ENCODE measurements at places on chromosomes 6 and 20. TPM values are rescaled to one million over a fixed set of nuclear protein-coding genes. Genes with fewer than 3 reads are reported as not detected.
A peak's percentile ranks its signal among the peaks of the same experiment; 100 is the strongest.

DNA sequence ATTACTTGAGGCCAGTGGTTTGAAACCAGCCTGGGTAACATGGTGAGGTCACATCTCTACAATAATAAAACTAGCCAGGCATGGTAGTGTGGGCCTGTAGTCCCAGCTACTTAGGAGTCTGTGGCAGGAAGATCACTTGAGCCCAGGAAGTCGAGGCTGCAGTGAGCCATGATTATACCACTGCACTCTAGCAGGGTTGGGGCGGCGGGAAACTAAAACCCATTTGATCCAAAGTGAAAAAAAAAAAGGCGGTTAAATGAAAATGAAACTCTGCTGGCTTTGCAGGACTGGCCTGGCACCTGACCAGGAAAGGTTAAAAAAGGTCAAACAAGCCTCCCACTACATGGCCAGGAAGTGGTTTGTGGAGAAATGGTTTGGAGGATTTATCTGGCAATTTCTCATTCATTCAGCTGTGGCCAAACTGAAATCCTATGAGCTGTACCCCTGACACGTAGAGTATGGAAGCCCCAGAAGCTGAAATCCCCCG is 36.6 kb downstream of the MTRES1 start:
- H3K27me3 ChIP-seq, result no peaks in the 10 kb centered on the region
- H3K27ac ChIP-seq, result no peak overlapping the region
- no peak for DNase-seq
- no peaks in the 10 kb centered on the region for H3K4me1 ChIP-seq

DNA sequence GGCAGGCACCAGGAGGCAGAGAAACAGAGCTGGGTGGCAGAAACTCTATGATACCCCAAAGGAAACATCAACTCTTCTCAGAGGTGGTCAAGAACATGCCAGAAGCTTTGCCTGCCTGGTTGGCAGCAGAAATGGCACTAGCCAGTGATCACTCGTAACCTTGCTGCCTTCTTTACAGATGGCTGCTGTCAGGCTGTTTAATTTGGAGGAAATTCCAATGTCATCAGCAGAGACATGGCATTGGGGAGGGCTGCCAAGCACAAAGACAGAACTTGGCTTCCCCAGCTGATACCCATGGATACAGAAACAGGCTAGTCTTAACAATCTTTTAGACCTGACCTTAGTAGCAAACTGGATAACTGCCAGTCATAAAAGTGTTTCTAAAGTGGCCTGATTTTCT is 153.6 kb downstream of the GMPR start:
- no peaks in the 10 kb centered on the region for H3K4me1 ChIP-seq
- no peaks in the 10 kb centered on the region for H3K27me3 ChIP-seq
- no peak overlapping the region for H3K4me3 ChIP-seq
- H3K27ac ChIP-seq, result no peak overlapping the region
- no peaks in the 10 kb centered on the region for H3K36me3 ChIP-seq

- H3K4me3 ChIP-seq, result no peak overlapping the region
- no peak overlapping the region for H3K27ac ChIP-seq
- peak; percentile 75 for DNase-seq
- no peaks in the 10 kb centered on the region for H3K36me3 ChIP-seq
- peaks cover 31% of the 10 kb centered on the region for H3K4me1 ChIP-seq
- no peaks in the 10 kb centered on the region for H3K27me3 ChIP-seq
These were observed 45.1 kb upstream of the NEDD9 start for GRCh38 chr6:11277275-11278206.

Gene MUC21
- total RNA-seq, result not detected

GRCh38 chr6:37308069-37308815 is 45.5 kb upstream of the RNF8 start:
- no peaks in the 10 kb centered on the region for H3K27me3 ChIP-seq
- DNase-seq, result no peak
- H3K27ac ChIP-seq, result no peak overlapping the region
- no peak overlapping the region for H3K4me3 ChIP-seq

Gene SCRT2
- total RNA-seq, result not detected

Gene ZBTB22
- 5.7 TPM for total RNA-seq

DNA sequence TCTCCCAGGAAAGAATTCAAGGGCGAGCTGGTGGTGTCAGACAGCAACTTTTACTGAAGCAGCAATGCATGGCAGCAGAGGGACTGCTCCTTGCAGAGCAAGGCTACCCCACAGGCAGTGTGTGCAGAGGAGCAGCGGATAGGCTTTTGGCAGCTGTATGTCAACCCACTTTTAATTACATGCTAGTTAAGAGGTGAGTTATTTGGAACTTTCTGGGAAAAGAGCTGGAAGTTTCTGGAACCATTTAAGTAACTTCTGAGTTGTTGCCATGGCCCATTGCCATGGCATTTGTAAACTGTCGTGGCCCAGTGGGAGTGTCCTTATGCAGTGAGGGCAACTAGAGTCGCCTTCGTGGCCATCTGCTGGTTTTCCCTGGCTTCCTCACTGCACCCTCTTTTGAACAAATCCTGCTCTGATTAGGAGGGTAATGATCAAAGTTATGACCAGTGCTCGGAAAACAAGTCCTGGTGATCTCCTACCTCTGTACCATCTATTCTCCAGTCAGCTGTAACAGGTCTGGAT is 34.0 kb downstream of the BPIFB4 start:
- H3K27me3 ChIP-seq, result no peaks in the 10 kb centered on the region
- H3K4me1 ChIP-seq, result no peaks in the 10 kb centered on the region
- H3K27ac ChIP-seq, result no peak overlapping the region

Gene NINL
- total RNA-seq, result 32.2 TPM

DNA sequence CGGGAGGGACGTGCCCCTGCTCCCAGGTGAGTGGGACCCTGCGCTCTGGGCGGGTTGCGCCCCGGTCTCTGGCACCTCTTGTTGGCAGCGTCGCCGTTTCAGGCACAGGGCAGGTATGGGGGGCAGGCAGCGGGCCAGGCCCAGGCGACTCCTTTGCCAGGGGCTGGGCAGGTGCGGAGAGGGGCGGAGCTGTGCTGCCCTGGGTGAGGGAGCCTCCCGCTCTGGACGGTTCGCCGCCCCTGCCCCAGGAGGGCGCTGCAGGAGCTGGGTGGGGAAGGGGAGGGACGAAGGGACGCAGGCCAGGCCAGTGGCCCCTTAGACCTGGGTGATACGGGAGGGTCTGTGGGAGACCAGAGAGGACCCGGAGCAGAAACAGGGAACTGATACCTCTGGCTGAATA is 663.9 kb upstream of the DEFB115 start:
- H3K27me3 ChIP-seq, result no peaks in the 10 kb centered on the region
- no peaks in the 10 kb centered on the region for H3K4me1 ChIP-seq
- H3K27ac ChIP-seq, result no peak overlapping the region
- no peak for DNase-seq
- no peak overlapping the region for H3K4me3 ChIP-seq

DNA sequence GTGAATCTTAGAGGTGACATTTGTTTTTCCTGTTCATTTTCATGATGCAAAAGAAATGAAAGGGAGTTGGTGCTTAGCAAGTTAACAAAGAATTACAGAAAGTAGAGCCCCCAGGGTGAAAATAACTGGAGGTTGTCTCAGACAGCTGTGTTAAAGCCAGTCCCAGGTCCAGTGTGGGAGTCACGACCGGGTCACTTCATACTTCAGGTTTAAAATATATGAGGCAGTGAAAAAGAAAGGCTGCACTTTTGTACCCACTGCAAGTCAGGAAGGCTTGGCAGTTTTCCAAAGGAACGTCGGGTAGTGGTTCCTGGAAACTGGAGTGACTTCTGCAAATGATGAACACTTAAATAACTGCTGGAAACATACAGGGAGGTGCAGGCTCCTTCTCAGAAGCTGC is 91.5 kb upstream of the THBS2 start:
- H3K36me3 ChIP-seq, result no peaks in the 10 kb centered on the region
- H3K4me3 ChIP-seq, result no peak overlapping the region
- no peak for DNase-seq
- no peak overlapping the region for H3K27ac ChIP-seq
- H3K4me1 ChIP-seq, result no peaks in the 10 kb centered on the region

DNA sequence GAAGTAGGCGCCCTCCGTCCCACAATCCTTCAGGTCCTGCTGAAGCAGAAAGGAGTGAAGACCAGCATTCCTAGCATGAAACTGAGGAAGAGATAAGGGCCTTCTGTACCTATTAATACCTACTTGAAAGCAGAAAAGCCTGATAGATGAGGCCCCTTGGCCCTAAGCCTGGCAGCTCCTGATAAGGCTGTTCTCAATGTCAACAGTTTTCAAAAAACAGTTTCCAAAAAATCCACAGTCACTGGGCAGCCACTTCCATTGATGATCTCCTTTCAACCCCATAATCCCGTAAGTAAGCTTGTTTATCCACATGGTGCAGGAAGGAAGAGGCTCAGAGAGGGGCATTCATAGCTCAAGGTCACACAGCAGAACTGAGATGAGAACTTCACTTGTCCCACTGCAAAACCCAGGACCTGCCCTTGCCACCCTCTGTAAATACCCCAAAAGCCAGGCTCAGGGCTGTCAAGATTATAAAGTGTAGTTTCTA is 2.8 kb upstream of the E2F1 start:
- no peaks in the 10 kb centered on the region for H3K36me3 ChIP-seq
- H3K4me1 ChIP-seq, result peaks cover 31% of the 10 kb centered on the region
- no peak for DNase-seq
- no peaks in the 10 kb centered on the region for H3K27me3 ChIP-seq
- no peak overlapping the region for H3K4me3 ChIP-seq

- no peaks in the 10 kb centered on the region for H3K4me1 ChIP-seq
- no peaks in the 10 kb centered on the region for H3K36me3 ChIP-seq
- no peak for DNase-seq
- H3K27me3 ChIP-seq, result no peaks in the 10 kb centered on the region
- no peak overlapping the region for H3K4me3 ChIP-seq
- H3K27ac ChIP-seq, result no peak overlapping the region
These were observed 770.8 kb downstream of the EPHA7 start for GRCh38 chr6:92648364-92649086.

Gene MARCKS
- 133 TPM for total RNA-seq
